ENCODE measurements at places on chromosomes 6 and 20. TPM values are rescaled to one million over a fixed set of nuclear protein-coding genes. Genes with fewer than 3 reads are reported as not detected.

RIN2 gene
- total RNA-seq = 44.8 TPM

KIF13A gene
- total RNA-seq = 40.1 TPM

RSPO4 gene
- 2.4 TPM for total RNA-seq

C6orf163 gene
- 4.7 TPM for total RNA-seq

- H3K4me3 ChIP-seq = no peak overlapping the region
- H3K27ac ChIP-seq = no peak overlapping the region
- no peaks in the 10 kb centered on the region for H3K36me3 ChIP-seq
- no peaks in the 10 kb centered on the region for H3K27me3 ChIP-seq
Measured at GRCh38 chr20:56091628-56092234, 86.4 kb upstream of the CBLN4 start.

DNA sequence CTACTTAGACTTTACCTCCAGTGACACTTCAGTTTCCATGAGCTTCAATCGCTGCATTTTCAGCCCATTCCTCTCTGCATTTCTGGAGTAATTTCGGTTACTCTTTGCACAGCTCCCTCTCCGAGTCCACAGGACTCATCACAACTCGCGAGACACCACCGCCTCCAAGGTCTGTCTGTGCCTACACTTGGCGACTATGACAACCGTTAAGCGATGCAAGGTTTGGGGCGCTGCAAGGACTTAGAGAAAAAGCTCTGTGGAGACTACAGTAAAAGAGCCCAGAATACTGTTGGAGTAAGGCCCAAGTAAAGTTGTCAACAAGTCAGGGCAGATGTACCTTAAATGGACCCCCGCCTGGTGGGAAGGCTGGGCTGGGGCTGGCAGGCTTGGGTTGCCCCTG is 95.7 kb upstream of the RPS6KA2 start:
- H3K36me3 ChIP-seq = no peaks in the 10 kb centered on the region
- peaks cover 7% of the 10 kb centered on the region for H3K4me1 ChIP-seq
- peaks cover 19% of the 10 kb centered on the region for H3K27me3 ChIP-seq
- no peak overlapping the region for H3K4me3 ChIP-seq
- no peak for DNase-seq
- H3K27ac ChIP-seq = no peak overlapping the region

DNA sequence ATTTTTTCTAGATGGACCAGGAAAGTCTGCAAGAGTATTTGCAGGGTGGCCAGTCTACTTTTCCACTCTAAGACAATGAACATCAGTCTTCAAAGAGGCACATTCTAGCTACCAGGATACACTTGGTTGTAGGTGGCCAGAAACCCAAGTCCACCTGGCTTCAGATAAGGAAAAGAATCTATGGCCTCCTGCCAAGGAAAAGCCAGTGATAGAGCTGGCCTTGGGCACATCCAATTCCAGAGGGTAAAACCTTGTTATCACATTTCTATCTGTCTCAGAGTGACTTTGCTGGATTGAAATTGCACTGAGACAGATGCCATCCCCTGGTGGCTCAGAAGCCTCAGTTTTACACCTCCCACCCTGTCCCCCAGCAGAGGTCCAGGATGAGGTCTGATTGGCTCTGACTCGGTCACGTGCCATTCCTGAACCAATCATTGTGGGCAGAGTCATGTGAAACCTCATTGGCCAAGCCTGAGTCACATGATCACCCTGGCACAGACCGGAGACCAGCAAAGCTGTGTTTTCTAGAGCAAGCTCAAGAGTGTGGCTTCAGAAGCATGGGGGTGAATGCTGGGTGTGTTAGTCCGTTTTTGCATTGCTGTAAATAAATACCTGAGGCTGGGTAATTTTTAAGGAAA is 497.4 kb upstream of the SULF2 start:
- peaks cover 57% of the 10 kb centered on the region for H3K4me1 ChIP-seq
- no peaks in the 10 kb centered on the region for H3K36me3 ChIP-seq
- H3K27ac ChIP-seq = no peak overlapping the region
- H3K27me3 ChIP-seq = no peaks in the 10 kb centered on the region

- H3K27me3 ChIP-seq = no peaks in the 10 kb centered on the region
- peaks cover 49% of the 10 kb centered on the region for H3K36me3 ChIP-seq
- H3K27ac ChIP-seq = no peak overlapping the region
- no peak for DNase-seq
- no peaks in the 10 kb centered on the region for H3K4me1 ChIP-seq
- no peak overlapping the region for H3K4me3 ChIP-seq
Measured at GRCh38 chr6:160055813-160056212, 65.8 kb upstream of the SLC22A1 start.

DNA sequence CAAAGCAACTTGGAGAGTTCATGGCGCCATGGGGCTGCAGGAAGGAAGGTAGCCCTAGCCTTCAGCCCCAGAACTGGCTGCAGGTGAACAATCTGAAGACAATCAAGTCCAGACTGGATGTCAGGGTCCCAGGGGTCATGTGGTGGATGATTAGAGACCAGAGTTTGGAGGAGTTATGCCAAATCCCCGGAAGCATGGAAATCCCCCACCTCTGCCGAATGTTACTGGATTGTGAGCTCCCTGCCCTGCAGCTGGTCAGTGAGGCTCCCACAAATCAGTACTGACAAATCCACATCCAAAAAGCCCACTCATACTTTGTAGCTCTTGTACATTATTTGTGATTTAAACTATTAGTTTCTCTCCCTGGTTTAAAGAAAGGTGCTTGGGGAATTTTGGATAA is 21.3 kb upstream of the CD93 start:
- H3K36me3 ChIP-seq = no peaks in the 10 kb centered on the region
- H3K4me3 ChIP-seq = no peak overlapping the region
- DNase-seq = no peak
- H3K4me1 ChIP-seq = peaks cover 7% of the 10 kb centered on the region
- no peak overlapping the region for H3K27ac ChIP-seq

DNA sequence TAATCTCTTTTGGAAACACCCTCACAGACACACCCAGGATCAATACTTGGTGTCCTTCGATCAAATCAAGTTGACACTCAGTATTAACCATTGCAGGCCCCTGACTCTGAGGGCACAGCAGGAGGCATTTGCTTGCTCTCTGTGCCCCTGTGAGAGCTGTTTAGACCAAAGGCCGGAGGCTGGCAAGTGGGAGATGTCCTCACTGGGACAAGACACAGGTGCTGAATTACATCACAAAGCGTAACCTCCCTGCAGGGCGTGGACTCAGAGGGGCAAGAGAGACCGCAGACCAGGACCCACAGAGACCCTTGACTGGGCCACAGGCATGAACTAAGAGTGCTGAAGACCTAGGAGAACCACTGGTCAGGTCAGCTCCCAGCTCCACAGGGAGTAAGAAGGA is at the start of gene CST8:
Gene CST8, plus strand, starts transcription at position 301 of the 400 bp plus-strand sequence. CDS start 551 bp downstream, outside the sequence.
- no peak within 1 kb of the TSS for H3K27ac ChIP-seq
- no peaks in the 10 kb centered on the region for H3K4me1 ChIP-seq
- DNase-seq = no peak

Data from type B pancreatic cell (in vitro differentiated cells).